ENCODE measurements at places on chromosomes 6 and 20.

DNA sequence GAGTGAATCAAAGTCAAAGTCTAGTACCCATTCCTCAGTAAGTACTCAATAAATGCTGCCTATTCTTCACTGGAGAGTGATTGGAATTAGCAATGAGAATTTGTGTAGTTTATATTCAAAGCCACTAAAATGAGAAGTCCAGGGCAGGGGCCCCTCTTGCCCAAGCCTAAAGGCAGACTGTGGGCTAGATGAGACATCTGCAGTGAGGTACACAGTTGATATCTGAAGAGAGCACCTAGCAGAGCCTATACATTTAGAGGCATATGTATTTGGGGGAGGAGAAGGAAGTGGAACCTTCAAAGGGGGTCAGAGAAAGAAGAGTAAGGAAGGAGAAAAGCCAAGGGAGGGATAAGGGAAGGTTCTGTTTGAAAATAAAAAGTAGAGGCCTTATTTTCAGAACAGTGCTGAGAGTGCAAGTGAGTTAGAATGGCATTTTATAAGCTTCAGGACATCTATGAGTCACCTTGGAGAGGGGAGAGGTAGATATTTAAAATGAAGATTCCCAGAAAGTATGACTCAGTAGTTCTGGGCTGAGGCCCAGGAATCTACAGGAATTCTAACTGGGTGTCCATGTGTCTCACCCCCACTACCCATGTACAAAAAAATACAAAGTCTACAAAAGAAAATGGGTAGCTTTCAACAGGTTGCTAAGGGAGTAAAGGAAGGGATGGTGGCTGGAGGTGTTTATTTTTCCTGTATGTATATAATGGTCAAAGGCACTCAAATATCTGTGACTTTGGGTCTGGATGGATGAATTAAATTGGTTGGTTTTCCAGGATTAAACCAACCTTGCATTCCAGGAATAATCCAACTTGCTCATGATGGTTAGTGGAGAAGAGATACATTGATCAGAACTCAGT is 135.1 kb downstream of the ZFP64 start:
- DNase-seq: no peak

DNA sequence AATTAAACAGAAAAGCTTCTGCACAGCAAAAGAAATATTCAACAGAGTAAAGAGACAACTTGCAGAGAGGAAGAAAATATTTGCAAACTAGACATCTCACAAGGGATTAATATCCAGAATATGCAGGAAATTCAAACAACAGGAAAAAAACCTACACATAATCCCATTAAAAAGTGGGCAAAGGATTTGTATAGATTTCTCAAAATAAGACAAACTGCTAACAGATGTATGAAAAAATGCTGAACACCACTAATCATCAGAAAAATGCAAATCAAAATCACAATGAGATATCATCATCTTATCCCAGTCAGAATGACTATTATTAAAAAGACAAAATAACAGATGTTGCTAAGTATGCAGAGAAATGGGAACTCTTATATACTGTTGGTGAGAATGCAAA is 129.6 kb downstream of the SYNDIG1 start:
- DNase-seq: no peak

DNA sequence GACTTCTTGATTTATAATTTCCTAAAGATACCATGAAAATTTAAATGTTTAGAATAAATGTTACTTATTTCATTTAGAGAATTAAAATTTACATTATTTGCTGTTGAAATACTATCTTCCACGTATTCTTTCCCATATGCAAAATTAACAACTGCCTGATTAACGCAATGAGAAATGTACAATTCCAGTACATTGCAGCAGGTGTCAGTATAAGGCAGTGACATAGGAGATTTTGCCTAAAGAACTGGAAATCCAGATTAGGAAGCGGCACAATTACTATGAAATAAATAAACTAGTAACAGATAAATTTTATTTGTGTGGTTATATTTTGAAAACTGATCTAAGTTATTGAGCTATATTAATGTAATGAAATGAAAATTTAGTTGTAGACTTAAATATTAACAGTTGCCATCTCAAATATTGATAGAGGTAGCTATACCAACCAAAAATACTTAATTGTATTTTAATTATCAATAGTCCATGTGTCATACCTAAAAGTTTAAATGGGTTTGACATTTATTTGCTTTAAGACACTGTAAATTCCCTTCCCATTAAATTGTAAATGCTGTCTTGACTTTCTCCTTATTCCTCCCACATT is 300.2 kb downstream of the UTRN start:
- no peak for DNase-seq

- DNase-seq: no peak
Measured at GRCh38 chr6:46437671-46438221, 53.5 kb downstream of the RCAN2 start.

DNA sequence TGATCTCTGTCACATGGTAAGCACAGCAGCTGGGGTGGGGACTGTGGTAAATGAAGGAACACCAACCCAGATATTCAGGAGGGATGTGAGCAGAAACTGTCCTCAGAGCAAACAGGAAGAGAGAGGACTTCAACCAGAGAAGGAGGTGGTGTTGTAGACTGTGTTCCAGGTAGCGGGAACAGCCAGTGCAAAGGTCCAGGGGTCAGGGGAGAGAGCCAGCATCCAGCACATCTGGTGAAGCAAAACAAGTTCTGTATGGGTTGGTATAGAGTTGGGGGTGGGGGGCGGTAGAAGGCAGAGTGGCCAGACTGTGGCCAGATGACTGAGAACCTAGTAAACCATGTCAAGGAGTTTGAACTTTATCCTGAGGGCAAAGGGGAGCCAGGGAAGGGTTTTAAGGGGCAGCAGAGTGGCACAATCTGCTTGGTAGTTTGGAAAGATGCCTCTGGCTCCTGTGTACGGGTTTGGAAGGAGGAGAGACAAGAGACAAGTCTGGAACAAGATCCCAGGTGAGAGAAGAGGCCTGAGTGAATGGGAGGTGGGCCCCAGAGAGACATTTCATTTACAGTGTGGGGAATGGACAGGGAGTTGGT is 27.8 kb upstream of the TTPAL start:
- no peak for DNase-seq

DNA sequence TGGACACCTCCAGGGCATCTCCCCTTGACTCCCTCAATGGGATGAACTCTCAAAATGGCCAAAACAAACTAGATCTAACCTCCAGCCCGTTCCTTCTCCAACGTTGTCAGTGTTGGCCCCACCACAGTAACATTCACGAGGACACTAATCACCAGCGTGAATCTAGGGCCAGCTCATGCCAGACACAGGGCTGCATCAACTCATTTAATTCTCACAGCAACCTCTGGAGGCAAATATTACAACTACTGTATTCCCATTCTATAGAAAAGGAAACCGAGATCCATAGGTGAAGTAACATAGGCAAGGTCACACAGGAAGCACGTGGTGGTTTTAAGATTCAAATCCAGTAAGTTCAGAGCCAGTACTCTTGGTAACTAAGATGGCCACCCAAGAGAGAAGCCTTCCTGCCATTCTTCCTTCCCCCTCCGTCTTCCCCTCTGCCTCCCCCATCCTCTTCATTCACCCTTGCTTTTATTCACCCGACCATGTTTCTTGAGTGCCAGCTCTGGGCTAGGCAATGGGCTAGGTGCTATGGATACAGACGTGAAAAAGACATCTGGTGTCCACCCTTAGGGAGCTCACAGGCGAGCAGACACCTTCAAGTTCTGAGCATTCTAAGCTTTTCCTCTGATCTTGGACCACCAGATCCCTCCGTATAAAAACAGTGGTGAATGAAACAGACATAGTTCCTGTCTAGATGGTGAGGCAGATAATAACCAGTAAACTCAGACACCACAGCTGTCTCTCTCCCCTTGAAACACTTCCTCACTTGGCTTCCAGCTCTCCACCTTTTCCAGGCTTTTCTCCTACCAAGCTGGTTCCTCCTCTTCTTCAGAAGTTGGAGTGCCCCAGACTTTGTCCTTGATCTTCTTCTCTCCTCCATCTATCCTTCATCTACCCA is 9.6 kb downstream of the CCM2L start:
- DNase-seq: no peak

DNA sequence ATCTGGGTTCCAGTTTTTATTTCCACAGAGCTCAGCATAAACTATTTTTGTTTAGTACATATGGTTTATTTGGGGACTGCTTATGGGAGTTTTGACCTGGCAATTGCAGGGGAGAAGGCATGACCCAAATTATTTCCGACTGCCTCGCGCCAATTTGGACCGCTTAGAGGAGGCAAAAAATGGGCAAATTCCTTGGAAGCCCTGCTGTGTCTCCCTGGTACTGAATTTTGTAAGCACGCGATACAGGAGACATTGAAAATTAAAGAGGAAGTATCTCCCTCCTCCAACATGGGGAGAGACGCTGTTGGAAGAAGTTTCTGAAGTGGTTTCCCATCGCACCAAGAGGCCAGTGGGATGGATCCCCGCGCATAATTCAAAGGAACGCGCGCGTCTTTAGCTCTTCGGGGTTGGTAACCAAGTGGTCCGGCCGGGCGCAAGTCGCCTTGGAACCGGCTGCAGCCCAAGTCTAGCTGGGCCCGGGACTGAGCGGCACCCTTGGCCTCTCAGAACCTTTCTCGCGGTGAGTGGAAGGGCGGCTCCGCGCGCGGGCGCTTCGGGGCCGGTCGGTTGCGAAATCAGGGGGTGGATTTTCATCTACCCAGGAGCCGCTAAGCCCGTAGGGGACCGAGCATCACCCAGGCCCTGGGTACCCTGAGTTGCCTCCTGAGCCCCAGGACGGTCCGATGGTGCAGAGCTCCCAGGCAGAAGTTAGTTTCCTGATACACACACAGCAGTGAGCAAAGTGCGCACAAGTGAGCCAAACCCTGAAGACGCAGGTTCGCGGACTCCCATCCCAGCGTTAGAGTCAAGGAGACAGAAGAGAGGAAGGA is 6.2 kb downstream of the NKX2-2 start:
- DNase-seq: no peak

DNA sequence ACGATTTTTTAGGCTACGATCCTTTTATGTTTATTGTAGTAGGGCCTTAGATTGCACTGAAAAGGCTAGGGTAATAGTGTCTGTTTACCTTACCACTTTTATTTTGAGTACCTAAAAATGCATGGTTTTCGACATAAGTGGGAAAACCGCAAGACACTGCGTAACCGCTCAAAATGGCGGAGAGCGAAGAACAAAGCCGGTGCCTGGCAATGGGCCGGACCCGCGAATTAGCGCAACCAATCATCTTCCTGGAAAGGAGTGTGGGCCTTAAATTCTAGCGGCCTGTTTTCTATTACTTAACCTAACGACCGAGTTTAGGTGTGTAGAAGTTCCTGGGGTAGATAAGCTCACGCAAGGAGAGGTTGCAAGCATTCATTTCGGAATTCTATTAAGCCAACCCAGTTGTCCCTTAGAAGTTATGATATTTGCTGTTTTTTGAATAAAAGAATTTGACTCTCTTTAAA is 118.0 kb downstream of the HFE start:
- DNase-seq: no peak

DNA sequence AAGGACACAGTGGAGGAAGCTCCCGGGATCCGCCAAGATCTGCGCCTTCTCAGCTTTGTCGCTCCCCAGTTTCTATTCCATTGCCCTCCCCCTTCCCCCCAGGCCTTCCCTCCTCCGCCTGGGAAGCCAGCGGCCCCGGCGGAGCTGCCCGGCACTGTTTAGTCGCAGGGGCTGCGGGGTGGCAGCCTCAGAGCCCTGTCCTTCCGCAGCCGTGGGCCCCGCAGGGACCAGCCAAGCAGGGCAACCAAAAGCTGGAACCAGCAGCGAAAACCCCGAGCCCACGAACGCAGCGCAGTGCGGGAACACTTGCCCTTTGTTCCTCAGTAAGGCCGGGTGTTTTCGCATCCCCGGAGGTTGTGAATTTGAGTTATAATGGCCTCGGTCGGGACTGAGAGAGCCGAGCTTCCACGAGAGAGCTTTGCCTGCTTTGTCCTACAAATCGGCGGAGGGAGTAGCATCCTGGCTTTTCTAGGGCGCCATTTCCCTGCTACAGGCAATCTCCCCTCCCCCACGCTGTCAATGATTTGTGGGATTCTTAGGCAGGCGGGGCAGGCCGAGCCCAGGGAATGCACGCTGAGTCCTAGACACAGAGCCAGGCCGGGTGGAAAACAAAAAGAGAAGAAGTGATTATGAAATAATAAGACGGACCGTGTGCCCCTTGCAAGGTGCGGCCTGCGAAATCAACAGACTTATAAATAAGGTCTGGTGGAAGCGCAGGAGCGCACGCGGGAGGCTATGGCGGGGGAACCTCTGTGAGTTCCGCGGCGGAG is 4.0 kb upstream of the TUBB2B start:
- DNase-seq: no peak

- no peak for DNase-seq
Measured at GRCh38 chr6:5671601-5672559, 334.8 kb downstream of the NRN1 start.

DNA sequence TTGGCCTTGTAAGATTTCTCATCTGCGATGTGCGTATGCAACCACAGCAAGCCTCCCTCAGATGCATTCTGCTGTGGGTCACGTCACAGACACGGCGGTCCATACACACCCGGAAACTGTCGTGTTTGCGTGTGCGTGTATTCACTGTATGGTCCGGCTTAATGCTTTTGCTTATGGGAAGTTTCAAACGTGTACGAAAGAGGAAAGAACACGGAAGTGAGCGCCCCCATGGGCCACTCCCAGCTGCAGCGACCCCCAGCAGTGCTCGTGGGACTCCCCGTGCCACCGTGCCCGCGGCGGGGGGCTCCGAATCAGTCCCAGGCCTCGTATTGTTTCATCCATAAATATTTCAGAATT is 10.2 kb downstream of the DLL1 start:
- no peak for DNase-seq

GRCh38 chr20:35954907-35955251 is 577 bp upstream of the SCAND1 start:
- DNase-seq: no peak

DNA sequence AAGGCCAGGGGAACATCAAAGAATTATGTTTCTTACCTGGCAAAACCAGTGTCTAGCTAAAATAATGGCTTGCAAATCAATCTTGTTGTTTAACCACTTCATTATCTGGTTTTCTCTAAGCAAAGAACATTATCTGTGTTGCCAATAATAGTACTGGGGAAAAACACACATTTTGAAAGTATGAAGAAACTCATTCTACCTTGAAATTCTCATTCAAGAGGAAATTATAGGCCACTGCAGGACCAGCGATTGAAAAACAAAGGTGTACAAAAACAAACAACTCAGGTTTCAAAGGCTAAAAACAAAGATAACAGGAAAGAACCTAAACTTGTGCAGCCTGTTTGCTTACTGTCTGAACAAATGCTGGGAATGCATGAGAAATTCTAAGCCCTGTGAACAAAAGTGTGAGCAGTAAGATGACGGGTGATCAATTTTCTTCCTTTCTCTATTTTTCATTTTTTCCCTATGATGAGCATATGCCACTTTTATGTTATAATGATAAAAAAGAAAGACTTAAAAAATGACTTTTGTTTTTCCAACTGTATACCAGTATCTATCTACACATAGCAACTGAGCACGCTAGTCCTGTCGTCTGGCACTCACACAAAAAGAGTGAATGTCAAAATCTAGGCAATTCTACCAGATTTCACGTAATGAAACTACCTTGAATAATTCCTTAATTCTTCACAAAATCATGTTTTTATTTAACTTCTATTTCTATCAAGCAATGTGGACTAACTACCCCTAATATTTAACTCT is 117.9 kb downstream of the SGK1 start:
- no peak for DNase-seq

GRCh38 chr20:47220161-47220582 is 136.3 kb downstream of the ZMYND8 start:
- no peak for DNase-seq
